ENCODE measurements at places on chromosomes 12 and 14.

- no peak for DNase-seq
Measured at GRCh38 chr14:56073799-56074198, 44.4 kb upstream of the PELI2 start.

- DNase-seq, result no peak
Measured at GRCh38 chr12:81930037-81930436, 170.9 kb upstream of the PPFIA2 start.

- DNase-seq, result no peak
Measured at GRCh38 chr12:91636721-91637120, 454.1 kb upstream of the DCN start.

DNA sequence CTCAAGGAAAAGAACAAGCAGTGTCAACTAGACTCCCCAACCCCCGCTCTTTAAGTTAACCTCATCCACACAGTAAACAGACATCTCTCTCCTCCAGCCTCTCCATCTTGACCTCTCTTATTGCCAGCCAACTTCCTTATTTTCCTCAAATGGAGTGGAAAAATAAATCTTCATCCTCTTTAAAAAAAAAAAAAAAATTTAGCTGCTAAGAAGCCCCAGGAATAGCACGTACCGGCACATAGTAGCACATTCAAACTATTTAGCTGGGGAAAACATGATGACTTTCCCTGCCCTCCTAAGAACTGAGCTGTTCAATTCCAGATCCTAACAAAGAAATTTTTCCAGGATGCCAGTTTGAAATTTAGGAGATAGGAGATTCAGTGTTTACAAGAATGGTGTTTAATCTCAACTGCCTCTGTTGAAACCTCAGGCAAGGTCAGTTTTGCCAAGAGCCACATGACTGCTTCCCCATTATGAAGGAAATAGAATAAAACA, 90.8 kb downstream of the EPS8 start:
- DNase-seq, result no peak

DNA sequence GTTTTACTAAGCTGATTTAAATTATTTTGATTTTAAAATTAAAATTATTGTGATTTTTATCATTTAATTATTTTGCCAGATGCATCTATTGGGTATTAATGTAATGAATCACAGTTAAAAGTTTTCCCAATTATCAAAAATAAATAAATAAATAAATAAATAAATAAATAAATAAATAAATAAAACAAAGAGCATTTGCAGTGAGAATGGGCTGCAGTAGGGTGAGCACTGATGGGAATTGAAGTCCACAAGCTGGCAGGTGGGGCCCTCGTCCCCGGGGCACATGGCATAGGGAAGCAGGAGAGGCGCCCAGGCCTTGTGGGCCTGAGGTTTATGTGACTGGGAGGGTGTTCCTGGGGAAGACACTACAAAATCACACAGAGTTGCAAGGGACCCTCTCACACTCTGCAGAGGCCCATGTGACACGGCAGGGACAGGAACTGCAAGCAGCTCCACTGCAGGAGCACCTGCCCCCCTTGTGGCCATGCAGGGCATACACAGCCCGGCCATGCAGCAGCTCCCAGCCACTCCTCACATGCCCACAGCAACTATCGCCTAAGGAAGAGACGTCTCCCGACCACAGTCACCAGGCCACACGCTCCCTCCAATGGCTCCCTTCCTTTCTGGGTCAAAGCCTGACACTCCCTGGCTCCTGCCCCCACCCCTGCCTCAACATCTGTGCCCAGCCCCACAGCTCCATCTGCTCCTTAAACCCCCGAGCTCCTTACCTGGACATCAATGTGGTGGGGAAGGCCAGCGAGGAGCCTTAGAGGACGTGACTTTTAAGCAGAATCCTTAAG, 256.3 kb upstream of the SFSWAP start:
- no peak for DNase-seq

Measured in non-pigmented ciliary epithelial cell (primary cell).